ENCODE measurements at places on chromosomes 7 and 10.

DNA sequence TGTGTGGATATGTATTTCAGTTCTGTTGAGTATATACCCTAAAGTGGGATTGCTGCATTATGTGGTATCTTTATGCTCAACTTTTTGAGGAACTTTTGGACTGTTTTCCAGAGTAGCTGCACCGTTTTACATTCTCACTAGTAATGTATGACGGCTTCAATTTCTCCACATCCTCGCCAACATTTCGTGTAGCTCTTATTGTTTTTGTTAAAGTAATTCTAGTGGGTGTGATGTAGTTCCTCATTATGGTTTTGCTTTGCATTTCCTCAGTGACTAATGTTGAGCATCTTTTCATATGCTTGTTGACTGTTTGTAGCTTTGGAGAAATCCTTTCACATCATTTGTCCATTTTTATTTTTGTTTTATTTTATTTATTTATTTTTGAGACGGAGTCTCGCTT is 4.5 kb downstream of the STMP1 start:
- no peak for DNase-seq

- no peak for DNase-seq
These were observed 226.5 kb downstream of the INHBA start for GRCh38 chr7:41476460-41476803.

- no peak for DNase-seq
These were observed 6.9 kb downstream of the GRB10 start for GRCh38 chr7:50775836-50776235.

- DNase-seq = no peak
These were observed 10.5 kb downstream of the TDRD1 start for GRCh38 chr10:114189700-114190099.

- DNase-seq = no peak
These were observed 53.9 kb upstream of the CREB5 start for GRCh38 chr7:28358423-28358868.

- no peak for DNase-seq
These were observed 64.7 kb downstream of the CDK14 start for GRCh38 chr7:90660819-90661218.

GRCh38 chr10:129896860-129897200 is 67.2 kb downstream of the EBF3 start:
- no peak for DNase-seq

DNA sequence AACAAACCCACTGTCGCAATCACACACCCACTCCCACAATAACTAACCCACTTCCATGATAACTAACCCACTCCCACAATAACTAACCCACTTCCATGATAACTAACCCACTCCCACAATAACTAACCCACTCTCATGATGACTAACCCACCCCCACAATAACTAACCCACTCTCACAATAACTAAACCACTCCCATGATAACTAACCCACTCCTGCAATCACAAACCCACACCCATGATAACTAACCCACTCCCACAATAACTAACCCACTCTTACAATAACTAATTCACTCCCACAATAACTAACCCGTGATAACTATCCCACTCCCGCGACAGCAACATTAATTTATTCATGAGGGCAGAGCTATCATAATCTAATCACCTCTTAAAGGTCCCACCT is 105.8 kb downstream of the COL13A1 start:
- no peak for DNase-seq

GRCh38 chr10:72308320-72308987 is 34.7 kb downstream of the DDIT4 start:
- no peak for DNase-seq

GRCh38 chr7:152709287-152710152 is 33.6 kb upstream of the XRCC2 start:
- DNase-seq = no peak

GRCh38 chr7:142805350-142806021 is 34.7 kb downstream of the PRSS2 start:
- DNase-seq = no peak

DNA sequence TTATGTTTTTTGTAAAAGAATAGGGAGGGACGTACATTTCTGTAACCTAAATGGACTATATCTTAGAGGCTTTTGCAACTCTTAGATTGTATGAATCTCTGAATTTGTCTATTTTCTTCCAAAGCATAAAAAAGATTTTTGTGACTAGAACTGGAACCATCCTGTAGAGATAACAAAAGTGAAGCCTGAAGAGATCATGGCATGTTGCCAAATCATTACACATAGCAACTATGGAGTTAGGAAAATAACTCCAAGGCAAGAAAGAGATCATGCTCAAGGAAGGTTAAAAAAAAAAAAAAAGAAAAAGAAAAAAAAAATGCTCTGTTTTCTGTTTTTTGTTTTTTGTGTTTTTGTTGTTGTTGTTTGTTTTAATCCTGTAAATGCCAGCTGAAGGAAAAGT is 567.7 kb upstream of the ZWINT start:
- no peak for DNase-seq

GRCh38 chr7:70317356-70317755 is 719.1 kb downstream of the AUTS2 start:
- no peak for DNase-seq

- no peak for DNase-seq
These were observed 81.3 kb downstream of the FOXL3 start for GRCh38 chr7:371119-371778.

DNA sequence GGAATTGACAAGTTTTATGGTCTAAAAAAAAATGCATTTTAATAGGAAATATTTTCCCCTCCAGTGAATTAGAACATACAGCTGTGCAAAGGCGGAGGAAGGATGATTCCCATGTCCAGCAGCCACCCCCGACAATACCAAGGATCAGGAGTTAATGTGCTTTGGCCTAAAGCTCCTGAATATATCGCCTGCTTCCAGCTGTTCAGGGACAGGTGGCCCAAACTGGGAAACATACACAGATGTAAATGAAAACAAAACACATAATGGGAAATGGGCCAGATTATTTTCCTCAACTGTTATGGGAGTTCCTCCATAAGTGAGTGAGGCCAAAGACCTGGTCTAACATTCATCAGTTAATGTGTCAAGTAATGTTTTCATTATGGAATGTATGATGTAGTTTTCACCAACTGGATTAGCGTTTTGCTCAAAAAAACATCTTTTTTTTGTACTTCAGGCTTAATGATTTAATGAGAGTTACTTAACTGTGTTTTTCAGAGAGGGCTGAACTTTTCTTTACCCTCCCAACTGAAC is 55.1 kb upstream of the LAMB1 start:
- DNase-seq = no peak

DNA sequence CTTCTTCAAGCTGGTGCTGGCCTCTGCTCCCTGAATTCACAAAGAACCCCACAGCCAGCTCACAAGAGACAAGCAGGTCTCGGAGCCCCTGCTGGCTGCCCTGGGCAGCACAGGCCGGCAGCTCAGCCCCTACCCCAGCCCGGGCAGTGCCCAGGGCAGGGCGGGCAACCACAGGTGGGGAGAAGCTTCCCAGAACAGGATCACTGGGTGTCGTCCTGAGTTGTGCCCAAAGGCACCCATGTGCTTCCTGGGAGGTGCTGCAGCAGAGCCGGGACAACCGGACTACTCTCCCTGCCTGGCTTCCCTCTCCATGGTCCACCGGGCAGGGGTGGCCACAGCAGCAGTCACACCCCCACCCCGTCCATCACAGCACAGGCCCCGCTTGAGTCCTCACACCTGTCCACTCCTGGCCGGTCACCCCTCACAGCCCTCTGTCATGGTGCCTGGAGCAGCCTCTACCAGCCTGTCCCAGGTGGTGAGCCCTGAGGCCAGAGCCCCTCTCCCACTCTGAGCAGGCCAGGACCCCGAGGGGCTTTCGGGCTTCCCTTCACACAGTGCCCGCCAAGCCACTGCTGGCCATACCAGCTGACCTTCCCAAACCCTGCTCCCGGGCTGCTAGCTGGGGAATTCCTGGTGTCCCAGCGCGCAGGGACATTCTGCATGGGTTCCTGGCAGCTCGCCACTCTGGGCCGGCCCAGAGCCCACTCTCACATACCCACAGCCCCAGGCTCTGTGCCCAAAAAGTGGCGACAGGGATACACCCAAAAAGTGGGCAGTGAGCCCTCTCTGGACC is 3.1 kb downstream of the RASGEF1A start:
- no peak for DNase-seq

DNA sequence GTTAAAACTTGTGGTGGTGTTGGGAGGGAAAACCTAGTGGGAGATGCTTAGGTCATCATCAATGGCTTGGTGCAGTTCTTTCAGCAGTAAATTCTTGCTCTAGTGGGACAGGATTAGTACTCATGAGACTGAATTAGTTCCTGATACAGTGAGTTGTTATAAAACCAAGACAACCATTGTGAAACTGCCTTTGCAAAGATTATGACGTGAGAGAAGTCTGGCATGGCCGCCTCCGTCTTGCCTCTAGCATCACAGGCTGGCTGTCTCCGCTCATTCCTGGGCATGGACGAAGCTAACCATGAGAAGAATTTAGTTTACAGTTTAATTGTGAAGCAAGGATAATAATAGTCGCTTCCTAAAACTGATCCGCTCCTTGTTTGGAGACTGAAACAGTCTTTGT is 186.4 kb downstream of the KIF20B start:
- DNase-seq = no peak

DNA sequence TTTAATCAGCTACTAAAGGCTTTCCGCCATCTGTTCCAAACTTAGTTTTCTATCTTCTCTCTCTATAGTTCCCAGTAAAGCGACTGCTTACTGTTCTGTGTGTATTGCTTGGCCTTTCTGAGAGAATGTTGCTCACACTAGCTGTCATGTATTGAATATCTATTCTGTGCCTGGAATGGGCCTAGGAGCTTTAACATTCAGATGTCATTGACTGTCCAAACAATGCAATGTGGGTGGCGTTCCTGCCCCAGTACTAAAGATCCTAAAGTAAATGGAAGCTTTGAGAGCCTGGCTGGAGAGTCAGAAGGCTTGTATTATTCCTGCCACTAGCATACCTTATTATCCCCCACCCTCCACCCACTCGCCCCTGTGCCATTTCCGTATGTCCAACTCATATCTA is 163.5 kb downstream of the SDHAF3 start:
- no peak for DNase-seq

All from cortex of kidney (tissue), 1 donor.